ENCODE measurements at places on chromosomes 1 and 21.

GRCh38 chr1:16076865-16077238 is 3.4 kb upstream of the FAM131C start:
- no peak for DNase-seq

- no peak for DNase-seq
These were observed 2.8 kb upstream of the GPR137B start for GRCh38 chr1:236139495-236139894.

DNA sequence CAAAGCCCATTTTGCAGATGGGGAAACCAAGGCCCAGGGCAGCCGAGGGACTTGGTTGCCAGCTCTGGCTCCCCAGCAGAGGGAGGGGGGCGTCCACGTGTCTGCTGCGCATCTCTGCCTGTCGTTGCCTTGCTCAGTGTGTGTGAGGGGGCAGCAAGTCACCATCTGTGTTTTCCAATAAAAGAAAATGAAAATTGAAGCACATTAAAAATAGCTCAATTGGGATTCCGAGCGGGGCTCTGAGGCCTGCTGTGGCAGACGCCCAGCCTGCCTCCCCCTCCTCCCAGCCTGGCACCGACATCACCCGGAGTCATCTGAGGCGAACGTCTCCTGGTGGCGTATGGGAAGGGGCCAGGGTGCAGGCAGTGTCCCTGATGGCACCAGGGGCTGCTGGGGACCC is 51.2 kb downstream of the EPHB2 start:
- DNase-seq: no peak

GRCh38 chr21:36446301-36446700 is 33.6 kb downstream of the CLDN14 start:
- no peak for DNase-seq

DNA sequence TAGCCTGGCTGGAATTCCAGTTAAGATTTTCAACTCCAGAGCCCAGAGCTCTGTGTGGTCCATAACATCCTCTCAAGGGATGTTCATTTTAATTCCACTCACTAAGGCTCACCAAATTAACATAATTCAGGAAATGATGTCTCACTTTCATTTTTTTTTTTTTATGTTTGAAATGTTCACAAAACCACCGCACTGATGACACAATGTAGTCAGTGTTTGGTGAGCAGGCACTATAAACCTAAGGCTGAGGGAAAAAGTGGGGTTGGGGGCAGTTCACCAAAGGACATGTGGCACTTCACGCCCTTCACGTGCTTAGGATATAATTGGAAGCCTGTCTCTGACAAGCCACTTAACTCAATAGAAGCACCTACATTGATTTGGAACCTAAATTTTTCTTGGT is 177.3 kb upstream of the CAMK1G start:
- DNase-seq: no peak

- DNase-seq: no peak
These were observed 8.4 kb downstream of the ENO1 start for GRCh38 chr1:8870103-8870502.

DNA sequence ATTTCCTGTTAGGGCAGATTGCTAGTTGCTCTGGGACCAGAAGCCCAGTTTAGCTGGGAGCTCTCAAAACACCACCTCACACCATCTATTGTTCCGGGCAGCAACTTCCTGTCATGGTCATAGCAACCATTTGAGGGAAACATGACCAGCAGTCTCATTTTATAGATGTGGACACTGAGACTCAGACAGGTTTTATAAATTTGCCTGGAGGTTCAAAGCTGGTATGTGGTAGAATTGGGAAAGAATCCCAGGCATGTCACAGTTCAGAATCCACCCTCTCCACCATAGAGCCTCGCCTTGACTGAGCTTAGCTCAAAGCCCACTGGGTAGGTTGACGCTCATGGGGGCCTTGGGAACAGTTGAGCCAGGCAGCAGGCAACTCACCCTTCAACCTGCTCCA is 14.0 kb upstream of the TRIM67 start:
- DNase-seq: no peak

GRCh38 chr1:19405761-19406487 is 79.4 kb downstream of the CAPZB start:
- DNase-seq: no peak

Measured in effector CD8-positive, alpha-beta T cell (primary cell).